Foreskin keratinocyte (primary cell): ENCODE measurements at places on chromosomes 7 and 10. TPM values are rescaled to one million over a fixed set of nuclear protein-coding genes. Genes with fewer than 3 reads are reported as not detected.

The PRR15 gene
- total RNA-seq = 5.0 and 5.7 TPM in 2 replicates

The UCMA gene
- not detected in 2 replicates for total RNA-seq

The ATG9B gene
- total RNA-seq = 0.18 and 0.31 TPM in 2 replicates

The NUTM2B gene
- total RNA-seq = 0.68 and 0.81 TPM in 2 replicates

The MEPCE gene
- 27.6 and 34.1 TPM in 2 replicates for total RNA-seq

The ENO4 gene
- total RNA-seq = 0.14 TPM in 1 of 2 replicates, not detected in the other

The C10orf62 gene
- not detected in 2 replicates for total RNA-seq

The SVOPL gene
- not detected in 2 replicates for total RNA-seq

The NUTM2D gene
- total RNA-seq = 2.5 and 2.9 TPM in 2 replicates

The HSPA12A gene
- 10.3 and 10.4 TPM in 2 replicates for total RNA-seq

The BAMBI gene
- 3.6 and 6.8 TPM in 2 replicates for total RNA-seq

The EVX1 gene
- not detected in 2 replicates for total RNA-seq

The SMNDC1 gene
- total RNA-seq = 15.3 and 17.5 TPM in 2 replicates

The RET gene
- 1.2 and 1.3 TPM in 2 replicates for total RNA-seq

The CPA2 gene
- 0.17 and 0.32 TPM in 2 replicates for total RNA-seq

The CXCL12 gene
- not detected in 2 replicates for total RNA-seq

The WBP1L gene
- 22.9 and 25.8 TPM in 2 replicates for total RNA-seq

The AGBL3 gene
- total RNA-seq = 0.63 and 1.3 TPM in 2 replicates

The GDF2 gene
- total RNA-seq = not detected in 2 replicates

The POU6F2 gene
- total RNA-seq = not detected in 2 replicates

The NXPH1 gene
- not detected in 2 replicates for total RNA-seq

The FLNC gene
- total RNA-seq = 0.61 and 1.2 TPM in 2 replicates

The ZNF467 gene
- total RNA-seq = 0.35 and 0.48 TPM in 2 replicates

The MRC1 gene
- 0.07 TPM in 1 of 2 replicates, not detected in the other for total RNA-seq

The ADAM22 gene
- 0.07 and 0.21 TPM in 2 replicates for total RNA-seq

The SPACDR gene
- total RNA-seq = 0.28 and 0.54 TPM in 2 replicates

The WNT16 gene
- not detected in 2 replicates for total RNA-seq

The GNG11 gene
- total RNA-seq = 1.7 and 2.4 TPM in 2 replicates

The SFRP5 gene
- total RNA-seq = not detected in 2 replicates

The INMT gene
- total RNA-seq = not detected in 2 replicates

The LDB3 gene
- not detected in 2 replicates for total RNA-seq

The FAM25C gene
- total RNA-seq = 0.92 TPM in 1 of 2 replicates, not detected in the other

The UNC5B gene
- total RNA-seq = 0.67 and 0.75 TPM in 2 replicates

The KLF6 gene
- total RNA-seq = 133 and 156 TPM in 2 replicates

The ATOH7 gene
- total RNA-seq = 0.07 TPM in 1 of 2 replicates, not detected in the other

The ACSM6 gene
- not detected in 2 replicates for total RNA-seq

The COL1A2 gene
- 0.60 and 1.8 TPM in 2 replicates for total RNA-seq

The DPP6 gene
- not detected in 2 replicates for total RNA-seq

The ANXA8 gene
- 562 and 572 TPM in 2 replicates for total RNA-seq

The LFNG gene
- total RNA-seq = 17.7 and 21.5 TPM in 2 replicates

The HYAL4 gene
- total RNA-seq = 0.17 TPM in 1 of 2 replicates, not detected in the other

The BEND7 gene
- total RNA-seq = 0.99 and 3.0 TPM in 2 replicates

The ZNF727 gene
- 0.25 TPM in 1 of 2 replicates, not detected in the other for total RNA-seq

The RTKN2 gene
- total RNA-seq = 1.8 and 2.6 TPM in 2 replicates

The PDE1C gene
- 18.5 and 31.5 TPM in 2 replicates for total RNA-seq

The CCSER2 gene
- 24.9 and 28.7 TPM in 2 replicates for total RNA-seq
